ENCODE measurements at places on chromosomes 5 and 9.

DNA sequence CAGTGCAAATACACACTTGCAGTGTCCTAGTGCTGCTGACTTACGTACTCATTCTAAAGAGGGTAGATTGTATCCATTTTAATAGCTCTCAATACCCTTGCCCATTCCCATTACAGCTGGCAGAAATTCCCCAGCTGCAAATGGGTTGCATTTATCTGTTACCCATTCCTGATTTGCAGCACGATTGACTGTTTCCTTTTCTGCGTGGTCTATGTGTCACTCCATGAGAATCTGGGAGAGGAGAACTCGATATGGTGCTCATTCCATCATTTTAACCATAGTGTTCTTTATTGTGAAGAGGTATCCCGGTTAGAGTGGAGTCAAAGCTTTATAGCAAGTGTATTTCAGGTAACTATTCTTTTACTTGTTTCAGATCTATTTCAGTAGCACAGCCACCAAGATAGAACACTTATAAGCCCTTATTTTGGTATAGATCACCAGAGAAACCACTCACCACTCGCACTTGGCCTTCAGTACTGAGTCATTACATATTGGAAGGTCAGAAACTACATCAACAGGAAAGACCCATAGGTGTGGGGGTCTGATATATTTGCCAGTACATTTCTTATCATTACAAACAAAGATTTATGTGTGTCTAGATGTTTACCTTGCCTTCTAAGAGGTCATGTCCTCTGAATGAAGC is 139.5 kb downstream of the MUSK start:
- DNase-seq: no peak

DNA sequence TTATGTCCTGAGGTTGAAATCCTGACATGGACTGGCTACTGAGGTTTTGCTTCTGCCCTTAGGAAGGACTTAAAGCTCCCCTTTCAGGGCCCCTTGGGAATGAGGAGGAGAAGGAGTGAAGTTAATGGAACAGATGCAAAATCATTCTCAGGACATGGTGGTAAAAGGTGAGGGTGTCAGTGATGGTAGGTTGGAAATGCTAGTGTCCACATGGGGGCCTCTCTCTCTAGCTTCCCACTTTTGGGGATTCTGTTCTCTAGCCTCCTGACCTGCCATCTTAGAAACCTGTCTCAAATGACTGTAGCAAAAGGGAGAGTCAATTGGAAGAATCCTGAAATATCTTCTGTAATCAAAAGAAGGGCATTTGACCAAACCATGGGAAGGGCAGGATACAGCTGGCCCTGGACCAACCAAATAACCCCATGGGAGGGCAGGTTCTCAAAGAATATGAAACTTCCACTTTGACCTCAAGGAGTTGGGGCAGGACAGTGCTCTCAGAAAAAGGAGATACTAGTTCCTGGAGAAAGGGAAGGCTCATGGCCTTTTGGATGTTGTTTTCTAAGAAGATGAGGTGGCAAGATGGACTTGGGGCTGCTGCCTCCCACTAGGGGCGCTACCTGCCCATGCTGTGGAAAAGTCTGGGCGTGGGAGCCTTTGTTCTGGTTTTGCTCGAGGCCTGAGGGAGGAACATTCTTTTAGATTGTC is 21.2 kb upstream of the MLANA start:
- no peak for DNase-seq

DNA sequence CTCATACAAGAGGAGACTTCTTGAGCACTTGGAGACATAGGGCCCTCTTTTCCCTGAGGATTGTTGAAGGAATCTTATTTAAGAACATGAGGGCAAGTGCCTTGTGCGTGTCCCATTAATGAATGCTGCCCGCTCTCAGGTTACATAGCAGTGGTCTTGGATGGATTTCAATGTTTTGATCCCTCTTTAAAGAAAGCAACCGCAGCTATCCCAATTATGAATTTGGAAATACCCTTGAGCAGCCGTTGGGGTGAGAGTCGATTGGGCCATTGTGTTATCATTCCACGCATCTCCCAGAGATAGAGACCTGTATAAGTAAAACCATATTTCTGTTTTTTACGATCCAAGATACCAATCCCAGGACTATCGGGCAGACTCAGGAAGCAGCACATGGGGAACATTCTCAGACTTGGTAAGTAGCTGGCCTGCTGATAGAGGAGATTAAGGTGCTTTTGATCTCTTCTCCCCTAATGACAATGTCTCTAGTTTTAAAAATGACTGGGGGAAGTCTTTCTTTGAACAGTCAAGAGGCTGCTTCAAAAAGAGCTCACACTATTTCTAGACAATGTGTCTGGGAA is 145.3 kb downstream of the MACROH2A1 start:
- no peak for DNase-seq

GRCh38 chr9:83379045-83379444 is 159.2 kb downstream of the FRMD3 start:
- DNase-seq: no peak

- DNase-seq: no peak
Observed at GRCh38 chr5:58043032-58043945, 416.6 kb downstream of the PLK2 start.

DNA sequence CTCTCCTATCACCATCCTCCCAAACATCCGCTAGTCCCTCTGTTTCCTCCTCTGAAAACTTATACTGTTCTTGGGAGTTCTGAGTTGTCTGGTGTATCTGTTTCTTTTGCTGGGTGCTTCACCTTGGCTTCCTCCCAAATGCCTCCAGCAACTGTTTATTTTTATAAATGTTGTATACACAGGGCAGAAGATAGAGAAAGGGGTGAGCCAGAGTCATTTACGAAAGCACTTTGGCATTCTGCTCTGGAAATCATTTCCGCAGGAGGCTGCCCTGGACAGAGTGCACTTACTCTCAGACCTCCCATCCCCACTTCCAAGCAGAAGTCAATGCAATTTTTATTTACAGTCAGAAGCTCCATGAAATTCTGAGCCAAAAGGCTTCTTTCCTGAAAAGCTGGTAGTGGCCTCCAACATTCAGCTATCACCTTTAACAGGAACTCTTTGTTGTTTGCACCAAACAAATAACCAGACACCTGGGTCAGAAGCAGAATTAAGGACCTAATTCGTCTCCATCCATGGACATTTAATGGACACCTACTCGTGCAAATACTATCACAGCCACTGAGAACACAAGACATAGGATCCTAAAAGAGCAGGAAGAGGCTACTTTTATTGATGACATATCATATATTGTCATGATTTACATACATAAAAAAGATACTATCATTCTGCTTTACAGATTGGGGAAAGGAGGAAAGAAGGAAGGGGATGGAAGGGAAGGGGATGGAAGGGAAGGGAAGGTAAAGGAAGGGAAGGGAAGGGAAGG is 229.5 kb upstream of the PAPPA start:
- DNase-seq: no peak

- DNase-seq: no peak
Observed at GRCh38 chr5:73031839-73032238, 76.0 kb downstream of the FCHO2 start.

DNA sequence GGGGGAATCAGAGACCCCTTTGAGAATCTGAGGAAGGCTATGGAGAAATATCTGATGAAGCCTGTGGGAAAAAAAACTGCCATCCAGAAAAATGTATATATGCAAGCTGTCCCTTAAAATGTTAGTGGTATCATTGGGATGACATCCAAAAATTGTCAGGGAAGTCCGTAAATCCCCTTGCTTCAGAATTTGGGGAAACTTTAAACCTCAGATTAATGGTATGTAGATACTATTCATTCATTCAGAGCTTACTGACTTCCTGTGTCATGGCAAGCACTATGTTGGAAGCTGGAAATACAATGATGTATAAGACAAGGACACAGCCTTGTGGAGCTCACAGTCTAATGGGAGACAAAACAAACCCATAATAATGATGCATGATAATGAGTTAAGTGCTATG is 10.9 kb upstream of the MOB3B start:
- no peak for DNase-seq

GRCh38 chr9:111961575-111961974 is 65.0 kb downstream of the UGCG start:
- DNase-seq: no peak

DNA sequence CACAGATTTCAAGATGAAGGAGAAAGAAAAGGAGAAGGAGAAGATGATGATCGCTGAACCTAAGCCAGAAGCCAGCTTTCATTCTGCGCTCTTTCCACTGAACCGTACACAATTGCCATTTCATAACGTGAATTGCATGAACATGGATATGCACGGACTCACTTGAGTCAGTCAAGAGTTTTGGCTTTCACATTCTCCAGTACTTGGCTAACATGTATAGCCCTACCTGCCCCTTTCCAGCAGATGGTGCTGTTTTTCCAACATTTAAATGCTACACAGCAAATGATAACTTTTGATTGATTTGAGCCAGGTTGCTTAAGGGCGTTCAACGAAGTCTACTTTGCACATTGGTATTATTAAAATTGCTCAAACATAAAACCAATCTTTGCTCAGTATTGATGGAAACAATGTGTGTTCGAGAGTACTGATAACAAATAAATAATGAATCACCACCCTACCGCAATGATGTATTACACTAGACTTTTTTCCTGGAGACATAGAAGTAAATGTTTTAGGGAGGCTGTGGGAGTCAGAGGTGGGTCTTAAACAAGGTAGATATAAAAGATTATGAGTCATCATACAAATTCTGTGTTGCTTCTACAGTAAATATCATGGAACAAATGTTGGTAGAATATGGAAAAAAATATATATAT is 196.4 kb downstream of the TRPM3 start:
- DNase-seq: no peak

DNA sequence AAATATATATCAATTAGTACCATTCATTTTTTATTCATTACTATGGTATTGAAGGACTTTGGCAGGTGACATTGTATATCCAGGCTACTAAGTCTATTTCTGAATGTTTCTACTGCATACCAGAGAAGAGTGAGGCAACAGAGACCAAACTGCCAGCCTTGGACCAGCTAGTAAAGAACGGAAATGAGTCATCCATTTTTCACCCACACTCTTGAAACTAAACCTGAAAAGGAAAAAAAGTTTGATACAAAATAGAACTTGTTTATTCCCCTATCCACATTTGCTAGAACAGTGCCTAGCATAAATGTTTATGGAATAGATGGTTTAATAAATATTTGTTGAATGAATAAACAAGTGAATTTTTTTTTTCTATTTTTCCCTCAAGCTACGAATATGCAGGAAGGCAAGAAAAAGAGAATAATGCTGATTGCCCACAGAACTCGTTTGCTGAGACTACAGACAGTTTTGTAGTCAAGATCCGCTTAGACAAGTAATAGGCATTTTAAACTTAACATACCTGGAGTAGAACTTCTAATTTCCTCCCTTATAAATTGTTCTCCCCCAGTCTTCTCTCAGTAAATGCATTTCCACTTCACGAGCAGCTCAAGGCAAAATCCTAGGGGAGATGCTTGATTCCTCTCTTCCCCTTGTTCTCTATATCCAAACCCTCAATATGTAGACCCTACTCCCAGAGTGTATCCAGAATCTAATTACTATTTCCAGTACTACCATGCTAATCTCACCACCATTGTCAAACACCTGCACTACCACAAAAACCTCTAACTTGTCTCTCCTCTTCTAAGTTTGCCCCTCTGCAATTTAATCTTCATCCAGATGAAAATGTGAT is 146.2 kb upstream of the RASA1 start:
- no peak for DNase-seq

GRCh38 chr5:87653242-87653641 is 240.5 kb upstream of the CCNH start:
- no peak for DNase-seq

DNA sequence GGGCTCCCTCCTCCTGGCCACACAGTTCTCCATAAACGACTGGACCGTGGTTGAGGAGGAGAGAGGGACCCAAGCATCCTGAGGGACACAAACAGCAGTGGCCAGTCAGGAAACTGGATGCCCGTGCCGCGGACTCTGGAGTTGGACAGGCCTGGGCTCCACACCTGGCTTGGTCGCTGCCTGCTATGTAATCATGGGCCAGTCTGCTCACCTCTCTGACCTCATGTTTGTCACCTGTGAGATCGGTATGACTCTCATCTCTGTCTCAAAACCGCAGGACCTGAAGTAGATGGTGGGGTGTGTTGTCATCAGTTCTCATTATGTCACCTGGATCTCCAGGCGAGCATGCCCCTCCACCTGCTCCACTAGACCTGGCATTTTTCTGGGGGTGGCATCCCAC is 14.5 kb downstream of the CXXC5 start:
- no peak for DNase-seq

- DNase-seq: peak; percentile 12
Observed at GRCh38 chr5:78648359-78649210, at the start of gene LHFPL2. Gene LHFPL2, minus strand, starts transcription at chr5:78648772. Its CDS starts 138,559 bp downstream, at chr5:78510213.

DNA sequence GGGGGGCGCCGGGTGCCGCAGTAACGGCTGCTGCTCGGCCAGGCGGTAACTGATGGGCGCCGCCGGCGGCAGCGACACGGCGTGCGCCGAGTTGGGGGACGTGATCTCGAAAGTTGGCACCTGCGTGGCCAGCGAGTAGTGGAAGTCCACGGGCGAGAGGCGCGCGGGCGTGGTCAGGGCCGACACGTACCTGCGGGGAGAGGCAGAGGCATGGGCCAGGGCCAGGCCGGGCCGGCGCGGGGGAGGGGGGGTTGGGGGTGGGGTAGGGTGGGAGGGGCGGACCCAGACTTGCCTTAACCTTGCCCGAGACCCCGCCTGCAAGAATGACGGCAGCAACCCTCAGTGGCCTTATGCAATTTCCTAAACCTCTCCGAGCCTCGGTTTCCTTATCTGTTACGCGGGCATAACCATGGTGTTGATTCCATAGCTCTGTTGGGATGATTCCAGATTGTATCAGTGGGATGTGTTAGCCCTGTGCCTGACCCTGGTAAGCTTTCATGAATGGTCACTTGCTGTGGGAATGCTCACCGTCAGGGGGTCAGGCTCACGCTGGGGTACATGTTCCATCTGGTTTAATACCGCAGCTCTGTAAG is 53.0 kb downstream of the PSD2 start:
- no peak for DNase-seq

GRCh38 chr5:149852641-149853330 is 91.8 kb downstream of the PDE6A start:
- no peak for DNase-seq

DNA sequence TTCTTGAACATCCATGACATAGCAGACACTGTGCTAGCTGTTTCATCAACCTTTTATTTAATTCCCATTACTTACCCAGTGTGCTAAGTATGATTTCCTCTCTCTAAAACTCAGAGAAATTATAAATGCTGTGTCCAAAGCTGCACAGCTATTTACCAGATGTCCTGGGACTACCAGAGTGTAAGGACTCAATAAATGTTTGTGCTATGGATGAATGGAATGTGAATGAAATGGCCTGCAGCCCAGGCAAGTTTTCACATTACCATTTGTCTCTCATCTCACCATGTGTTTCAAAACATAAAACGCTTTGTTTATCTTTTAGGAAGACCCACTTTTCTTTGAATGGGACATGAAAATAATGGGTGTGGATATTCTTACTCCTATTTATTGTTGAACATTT is 96.2 kb downstream of the ARHGEF28 start:
- DNase-seq: no peak

GRCh38 chr5:108917596-108917995 is 169.9 kb downstream of the FER start:
- DNase-seq: no peak

GRCh38 chr5:171494452-171495121 is 75.1 kb downstream of the FGF18 start:
- DNase-seq: no peak

All from T-helper 1 cell (primary cell).